Activated CD8-positive, alpha-beta memory T cell treated with anti-CD3 and anti-CD28 coated beads, Interleukin-2, amount 50 U/mL, for 48 hours (primary cell): ENCODE measurements at places on chromosomes 1 and 21.
A peak's percentile ranks its signal among the peaks of the same experiment; 100 is the strongest.

GRCh38 chr1:190376044-190376443 is 101.6 kb downstream of the BRINP3 start:
- no peak for DNase-seq

GRCh38 chr1:29352719-29353420 is 116.5 kb downstream of the PTPRU start:
- DNase-seq = no peak

DNA sequence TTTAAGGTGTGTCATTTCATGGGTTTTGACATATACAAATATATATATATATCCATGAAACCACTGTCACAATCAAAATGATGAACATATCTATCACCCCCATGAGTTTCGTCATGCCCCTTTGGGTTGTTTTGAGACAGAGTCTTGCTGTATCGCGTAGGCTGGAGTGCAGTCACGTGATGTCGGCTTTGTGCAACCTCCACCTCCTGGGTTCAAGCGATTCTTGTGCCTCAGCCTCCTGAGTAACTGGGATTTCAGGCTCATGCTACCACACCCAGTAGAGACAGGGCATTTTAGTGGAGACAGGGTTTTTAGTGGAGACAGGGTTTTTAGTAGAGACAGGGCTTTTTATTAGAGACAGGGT is 8.0 kb downstream of the HJV start:
- DNase-seq = no peak

DNA sequence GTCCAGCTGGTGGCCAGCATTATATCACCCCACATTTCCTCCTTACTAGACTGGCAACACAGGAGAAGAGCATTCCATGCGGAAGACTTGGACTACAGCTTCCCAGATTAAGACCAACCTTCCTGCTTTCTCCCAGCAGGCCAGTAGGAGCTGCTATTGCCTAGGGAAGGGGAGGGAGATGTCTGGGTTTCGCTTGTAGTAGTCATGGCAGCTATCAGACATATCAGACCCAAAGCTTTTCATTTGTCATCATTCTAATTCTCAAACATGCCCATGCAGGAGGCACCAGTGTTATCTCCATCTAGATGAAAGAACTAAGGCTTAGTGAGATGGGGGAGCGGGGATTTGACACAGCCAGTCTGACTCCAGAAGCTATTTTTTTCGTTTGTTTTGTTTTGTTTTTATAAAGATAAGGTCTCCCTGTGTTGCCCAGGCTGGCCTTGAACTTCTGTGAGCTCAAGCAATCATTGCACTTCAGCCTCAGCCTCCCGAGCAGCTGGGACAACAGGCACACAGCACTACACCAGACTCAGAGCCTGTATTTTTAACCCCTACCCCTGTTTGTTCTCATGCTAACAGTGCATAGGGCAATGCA is 4.5 kb downstream of the PLA2G2A start:
- no peak for DNase-seq

DNA sequence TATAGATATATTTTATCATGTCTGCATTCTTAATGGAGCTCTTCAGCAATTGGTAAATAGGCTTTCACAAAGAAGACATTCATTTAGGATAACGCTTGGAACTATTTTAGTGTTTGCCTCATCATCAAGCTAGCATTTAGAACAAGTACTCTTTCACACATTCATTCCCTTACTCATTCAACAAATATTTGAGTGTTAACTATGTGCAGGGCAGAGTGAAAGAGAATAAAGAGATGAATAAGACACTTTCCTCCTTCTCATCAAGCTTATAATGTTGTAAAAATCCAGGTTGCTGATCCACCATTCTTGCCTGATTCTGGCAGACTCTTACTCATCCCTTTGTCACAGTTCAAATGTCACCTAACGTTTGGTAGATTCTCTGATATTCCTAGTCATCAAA is 386.3 kb upstream of the BEND5 start:
- no peak for DNase-seq

GRCh38 chr1:215530401-215530984 is 36.6 kb upstream of the KCTD3 start:
- DNase-seq = no peak

GRCh38 chr1:11383553-11384169 is 95.3 kb upstream of the DISP3 start:
- no peak for DNase-seq

- peak; percentile 82 for DNase-seq
These were observed 5.7 kb downstream of the TPM3 start for GRCh38 chr1:154186177-154186576.

DNA sequence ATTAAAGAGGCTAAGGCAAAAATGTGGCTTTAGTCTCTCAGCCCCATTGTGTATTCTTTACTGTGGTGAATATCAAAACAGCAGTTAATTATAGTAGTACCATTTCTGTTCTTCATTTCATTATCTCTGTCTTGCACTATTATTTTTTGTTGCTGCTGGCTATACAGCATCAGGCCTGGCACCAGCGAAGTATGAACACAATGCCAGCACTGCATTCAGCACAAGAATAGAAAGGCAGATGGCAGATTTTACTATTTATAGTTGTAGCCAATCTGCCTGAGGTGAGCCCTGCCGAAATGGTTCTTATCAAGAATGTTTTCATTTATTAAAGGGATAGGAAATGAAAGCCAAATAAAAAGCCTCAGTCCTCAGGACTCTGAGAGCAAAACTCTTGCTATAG is 72.1 kb downstream of the GPR52 start:
- no peak for DNase-seq

GRCh38 chr1:215241451-215241850 is 158.9 kb downstream of the KCNK2 start:
- no peak for DNase-seq

GRCh38 chr1:62306065-62306464 is 13.2 kb downstream of the KANK4 start:
- DNase-seq = no peak

DNA sequence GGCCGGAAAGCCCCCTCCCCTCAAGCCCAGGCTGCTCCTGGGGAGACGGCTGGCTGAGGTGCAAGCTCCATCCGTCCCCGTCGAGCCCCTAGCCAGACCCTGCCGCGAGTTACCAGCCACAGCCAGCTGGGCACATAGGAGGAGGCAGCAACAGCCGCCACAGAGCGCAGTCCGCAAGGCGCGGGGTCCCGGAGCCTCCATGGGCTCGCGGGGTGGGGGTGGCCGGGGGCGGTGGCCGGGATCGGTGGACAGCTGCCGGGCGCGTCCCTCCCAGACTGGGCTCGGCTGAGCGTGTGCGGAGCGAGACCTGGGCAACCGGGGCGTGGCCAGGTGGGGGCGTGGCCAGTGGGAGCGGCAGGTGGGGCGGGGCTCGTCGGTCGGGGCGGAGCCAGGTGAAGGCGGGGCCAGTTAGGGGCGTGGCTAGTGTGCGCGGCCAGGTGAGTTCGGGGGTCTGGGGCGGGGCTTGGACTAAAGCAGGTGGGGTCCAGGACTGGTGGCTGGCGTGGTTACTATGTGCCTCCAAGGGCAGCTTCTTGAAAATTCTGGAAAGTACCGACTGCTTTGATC is at the start of gene CD164L2:
Gene CD164L2 (minus strand): TSS at position 295 of the 567 bp plus-strand sequence. CDS start 94 bp downstream, at position 201.
- peak; percentile 77 for DNase-seq

DNA sequence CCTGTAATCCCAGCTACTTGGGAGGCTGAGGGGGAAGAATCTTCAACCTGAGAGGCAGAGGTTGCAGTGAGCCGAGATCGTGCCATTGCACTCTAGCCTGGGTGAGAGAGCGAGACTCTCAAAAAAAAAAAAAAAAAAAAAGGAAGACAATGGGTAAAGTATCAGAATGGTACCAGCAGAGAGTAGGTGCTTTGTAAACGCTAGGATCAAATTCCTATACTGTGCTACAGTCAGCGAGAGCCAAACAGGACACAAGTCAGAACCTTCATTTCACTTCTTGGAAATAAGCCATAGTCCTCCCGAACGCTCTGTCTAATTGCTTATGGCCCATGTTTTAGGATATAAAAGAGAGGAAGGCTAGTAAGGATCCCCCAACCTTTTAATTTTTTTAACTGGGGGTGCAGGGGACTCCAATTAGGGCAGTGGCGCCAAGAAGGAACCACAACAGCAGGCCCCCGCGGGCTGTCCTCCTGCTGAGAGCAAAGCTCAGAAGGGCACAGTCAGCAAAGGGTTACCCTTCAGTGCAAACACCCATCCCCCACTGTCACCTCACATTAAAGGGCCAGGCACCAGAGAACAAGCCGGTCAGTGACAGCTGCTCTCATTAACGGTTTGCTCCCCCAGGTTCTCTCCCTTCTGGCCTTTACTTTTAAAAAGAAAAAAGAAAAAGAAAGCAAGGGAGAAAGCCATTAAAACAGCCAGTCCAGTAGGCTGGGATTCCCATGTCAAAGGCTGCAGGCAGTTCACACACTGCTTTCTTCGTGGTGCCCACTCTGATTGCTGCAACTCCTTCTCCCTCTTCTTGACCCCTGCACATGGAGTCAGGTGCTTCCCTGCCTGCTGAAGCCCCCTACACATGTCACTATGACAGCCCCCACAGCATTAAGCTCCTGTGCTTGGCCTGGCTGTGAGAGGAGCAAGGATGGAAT is 69.4 kb downstream of the PLPP3 start:
- no peak for DNase-seq

- no peak for DNase-seq
These were observed 77.1 kb downstream of the DYRK1A start for GRCh38 chr21:37443683-37444082.

GRCh38 chr21:33991133-33991532 is 75.5 kb upstream of the ATP5PO start:
- no peak for DNase-seq

DNA sequence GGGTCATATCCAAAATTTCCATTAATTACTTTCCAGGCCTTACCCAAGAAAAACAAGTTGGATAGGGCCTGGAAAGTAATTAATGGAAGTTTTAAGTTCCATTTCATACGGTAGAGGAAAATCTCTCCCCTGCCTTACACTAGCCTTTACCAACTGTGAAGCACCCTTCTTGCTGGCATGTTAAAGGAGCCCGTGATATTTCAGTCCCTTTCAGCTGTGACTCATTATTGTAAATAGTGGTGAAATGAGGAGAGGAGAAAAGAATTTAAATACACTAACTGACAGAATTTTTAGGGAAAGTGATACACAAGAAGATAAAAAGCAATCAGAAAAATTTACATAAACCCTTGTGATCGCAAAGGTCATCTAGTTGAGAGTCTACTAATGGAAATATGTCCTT is 20.3 kb upstream of the KAZN start:
- DNase-seq = no peak

GRCh38 chr1:25560788-25561187 is 17.4 kb downstream of the LDLRAP1 start:
- no peak for DNase-seq

- peak; percentile 84 for DNase-seq
These were observed 108.9 kb downstream of the CAPN8 start for GRCh38 chr1:223556414-223557129.

DNA sequence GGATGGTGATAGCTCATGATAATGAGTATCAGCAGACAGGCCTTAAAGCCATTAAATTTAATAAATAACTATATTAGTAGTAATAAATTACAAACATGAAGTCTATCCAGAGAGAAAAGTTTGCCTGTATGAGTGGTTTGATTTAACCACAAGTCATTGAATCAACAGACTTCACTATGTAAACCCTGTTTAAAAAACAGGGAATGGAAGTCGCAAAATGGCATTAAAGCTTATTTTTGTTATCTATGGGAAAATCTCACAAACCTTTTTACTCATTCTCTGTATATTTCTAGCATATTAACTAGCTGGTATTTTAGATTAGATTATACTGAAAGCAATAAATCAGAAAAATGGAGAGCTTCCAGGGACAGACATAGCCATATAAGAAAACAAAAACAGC is 45.3 kb downstream of the SASS6 start:
- no peak for DNase-seq

GRCh38 chr1:208766832-208767231 is 522.6 kb upstream of the PLXNA2 start:
- DNase-seq = no peak

DNA sequence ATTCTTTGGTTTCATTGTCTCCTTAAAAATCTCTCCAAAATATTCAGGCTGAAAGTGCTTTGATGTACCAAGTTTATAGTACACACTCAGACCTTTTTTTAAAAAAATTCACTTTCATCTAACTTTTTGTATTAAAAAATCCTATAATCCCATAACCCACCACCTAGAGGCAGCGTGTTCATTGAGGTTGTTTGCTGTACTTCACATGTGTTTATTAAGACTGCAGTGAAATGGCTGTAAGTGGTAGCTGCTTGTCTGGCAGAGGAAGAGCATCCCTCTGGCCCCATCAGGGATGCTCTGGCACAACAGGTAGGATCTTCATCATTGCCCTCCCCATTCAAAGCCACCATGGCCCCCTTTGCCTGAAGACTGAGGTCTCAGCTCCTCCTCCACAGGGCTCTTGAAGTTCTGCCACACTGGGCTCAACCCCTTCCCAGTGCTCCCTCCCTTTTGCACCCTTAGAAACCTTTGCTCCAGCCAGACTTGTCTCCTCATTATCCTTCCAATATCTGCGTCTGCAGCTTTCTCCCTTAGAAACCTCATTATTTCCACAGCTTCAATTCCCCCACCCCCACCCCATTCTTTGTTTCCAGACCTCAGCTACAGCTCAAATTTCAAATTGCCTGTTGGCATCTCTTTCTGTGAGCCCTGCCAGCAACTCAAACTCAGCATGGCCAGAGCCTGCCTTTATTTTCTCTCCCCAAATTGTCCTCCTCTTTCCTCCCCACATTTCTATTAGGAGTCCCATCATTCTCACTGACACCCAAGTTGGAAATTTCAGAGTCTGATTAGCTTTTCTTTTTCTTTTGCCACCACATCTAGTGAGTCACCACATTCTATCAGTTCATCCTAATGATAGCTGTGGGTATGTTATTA is 369.6 kb upstream of the USP24 start:
- DNase-seq = no peak
